NCI-H1092 treated with DMSO at 0.1 percent for 48 hours (cell line): ENCODE measurements at places on chromosomes 3 and 15.

DNA sequence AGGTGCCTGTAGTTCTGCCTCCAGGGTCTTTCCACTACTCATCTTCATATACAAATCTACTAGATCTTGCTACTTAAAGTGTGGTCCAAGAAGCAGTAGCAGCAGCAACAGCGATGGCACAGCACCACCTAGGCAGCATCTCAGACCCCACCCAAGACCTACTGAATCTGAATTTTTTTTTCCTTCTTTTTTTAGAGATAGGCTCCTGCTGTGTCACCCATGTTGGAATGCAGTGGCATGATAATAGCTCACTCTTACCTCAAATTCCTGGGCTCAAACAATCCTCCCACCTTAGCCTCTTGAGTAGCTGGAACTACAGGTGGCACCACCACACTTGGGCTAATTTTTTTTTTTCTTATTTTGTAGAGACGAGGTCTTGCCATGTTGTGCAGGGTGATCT, 346.7 kb upstream of the TGFBR2 start:
- peak; percentile 62 for DNase-seq

GRCh38 chr3:143002727-143003126, 1.4 kb downstream of the U2SURP start:
- no peak for DNase-seq

GRCh38 chr15:74275957-74276356, 39.8 kb downstream of the CCDC33 start:
- DNase-seq: no peak

- DNase-seq: peak; percentile 63
Observed at GRCh38 chr3:186259612-186260383, 102.2 kb downstream of the DGKG start.

GRCh38 chr3:137325170-137325569, 367.4 kb downstream of the IL20RB start:
- no peak for DNase-seq

DNA sequence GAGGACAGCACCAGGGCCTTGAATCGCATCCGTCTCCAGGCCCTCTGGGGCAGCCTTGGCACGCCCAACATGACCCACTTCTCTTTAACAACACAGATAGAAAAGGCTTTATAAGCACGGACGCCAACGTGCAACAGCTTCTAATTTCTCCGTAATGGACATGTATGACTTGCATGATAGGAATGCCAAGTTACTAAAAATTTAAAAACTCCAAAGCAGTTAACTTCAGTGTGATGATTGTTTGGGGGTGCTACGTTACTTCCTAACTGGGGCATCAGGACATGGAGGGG, 30.9 kb upstream of the SNRPA1 start:
- DNase-seq: no peak

- DNase-seq: no peak
Observed at GRCh38 chr3:126570103-126570541, 11.4 kb upstream of the C3orf22 start.

GRCh38 chr15:27583651-27584050, 515.5 kb downstream of the OCA2 start:
- DNase-seq: no peak

- DNase-seq: no peak
Observed at GRCh38 chr3:132593241-132593946, 3.7 kb upstream of the ACKR4 start.

DNA sequence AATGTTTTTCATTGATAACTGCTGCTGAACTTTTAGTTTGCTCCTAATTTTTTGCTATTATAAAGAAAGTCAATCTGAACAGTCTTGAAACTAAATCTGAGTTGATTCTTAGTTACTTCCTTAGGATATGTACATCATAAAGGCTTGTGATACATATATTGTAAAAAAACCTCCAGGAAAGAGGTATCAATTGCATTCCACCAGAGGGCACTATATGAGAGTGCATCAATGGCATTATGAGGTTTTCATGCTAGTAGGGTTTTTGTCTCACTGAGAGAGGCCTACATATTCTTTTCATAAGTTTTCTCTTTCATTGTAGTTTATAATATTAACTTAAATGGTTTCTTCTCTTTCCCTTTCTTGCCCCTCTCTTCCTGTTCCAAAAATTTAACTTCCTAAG, 46.9 kb downstream of the PIK3R4 start:
- no peak for DNase-seq

DNA sequence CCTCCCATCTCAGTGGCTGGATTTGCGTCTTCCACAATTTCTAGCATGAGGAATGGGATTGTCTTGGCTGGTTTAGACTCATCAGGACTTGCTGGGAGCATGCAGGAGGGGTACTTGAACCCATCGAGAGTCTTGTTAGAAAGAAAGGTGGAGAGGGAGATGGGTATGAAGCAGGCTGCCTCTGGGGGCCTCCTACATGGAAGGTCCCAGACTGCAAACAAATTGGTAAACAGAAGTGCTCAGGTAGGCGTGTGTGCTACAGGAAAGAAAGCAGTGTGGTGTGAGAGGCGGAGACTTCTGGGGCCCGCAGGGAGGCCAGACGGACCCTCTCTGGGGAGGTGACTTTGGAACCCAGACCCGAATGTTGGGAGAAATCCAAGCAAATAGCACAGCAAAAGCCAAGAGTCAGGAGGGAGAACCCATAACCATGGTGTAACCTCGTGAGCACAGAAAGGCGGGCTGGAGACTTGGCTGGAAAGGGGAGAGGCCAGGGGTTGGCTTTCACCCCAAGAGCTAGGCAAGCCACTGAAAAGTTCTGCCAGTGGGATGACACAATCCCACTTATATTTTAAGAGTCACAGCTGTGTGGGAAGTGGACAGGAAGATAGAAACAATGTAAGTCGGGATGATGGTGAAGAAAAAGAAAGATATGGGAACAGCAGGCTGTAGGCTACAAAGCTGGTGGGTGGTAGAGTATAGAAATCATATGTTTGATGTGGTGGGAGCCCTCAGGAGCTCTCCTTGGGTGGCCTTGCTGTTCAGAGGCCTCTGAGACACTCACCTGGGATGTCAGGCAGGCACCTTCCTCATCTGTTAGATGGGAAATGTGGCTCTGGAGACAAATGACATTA, 130.1 kb upstream of the PRR20G start:
- no peak for DNase-seq

DNA sequence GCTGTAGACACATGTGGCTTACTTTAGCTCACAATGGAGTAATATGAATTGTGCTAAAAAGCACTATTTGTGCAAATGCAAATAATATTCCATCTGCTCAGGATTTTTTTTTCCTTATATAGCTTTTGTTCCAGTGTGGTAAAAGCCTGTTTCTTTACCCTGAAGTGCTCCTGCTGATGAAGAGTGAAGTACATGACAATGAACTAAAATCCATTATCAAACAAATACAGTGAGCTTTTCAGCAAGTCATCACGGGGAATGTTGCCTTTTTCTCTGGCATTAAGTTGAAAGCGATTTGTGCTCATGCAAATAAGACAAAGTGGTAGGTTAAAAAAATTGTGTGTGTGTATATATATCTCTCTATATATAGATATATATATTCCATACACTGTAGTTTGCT, 28.6 kb upstream of the CCDC39 start:
- peak; percentile 47 for DNase-seq

DNA sequence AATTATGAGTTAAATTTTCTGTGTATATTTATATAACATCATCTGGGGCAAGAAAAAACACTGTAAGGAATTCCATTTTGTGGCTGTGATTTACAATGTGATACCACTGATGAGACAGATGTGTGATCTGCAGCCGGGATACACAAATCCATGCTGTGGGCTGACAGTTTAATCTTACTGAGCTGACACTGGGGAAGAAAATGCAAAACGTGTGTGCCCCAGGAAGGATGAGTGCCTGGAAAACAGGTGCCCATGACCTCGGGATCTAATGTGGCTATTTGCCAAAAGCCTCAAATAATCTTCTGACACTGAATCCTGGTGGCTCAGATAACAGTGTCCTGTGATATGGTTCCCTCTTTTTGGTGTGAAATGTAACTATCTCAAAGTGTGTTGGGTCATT, 10.5 kb downstream of the MYRIP start:
- no peak for DNase-seq

GRCh38 chr3:6088433-6088832, 772.5 kb upstream of the GRM7 start:
- no peak for DNase-seq

- DNase-seq: no peak
Observed at GRCh38 chr3:165347526-165347925, 151.3 kb upstream of the SLITRK3 start.

- no peak for DNase-seq
Observed at GRCh38 chr3:153370680-153371079, 208.7 kb downstream of the RAP2B start.

GRCh38 chr3:160163229-160163878, 61.9 kb upstream of the C3orf80 start:
- peak; percentile 34 for DNase-seq

DNA sequence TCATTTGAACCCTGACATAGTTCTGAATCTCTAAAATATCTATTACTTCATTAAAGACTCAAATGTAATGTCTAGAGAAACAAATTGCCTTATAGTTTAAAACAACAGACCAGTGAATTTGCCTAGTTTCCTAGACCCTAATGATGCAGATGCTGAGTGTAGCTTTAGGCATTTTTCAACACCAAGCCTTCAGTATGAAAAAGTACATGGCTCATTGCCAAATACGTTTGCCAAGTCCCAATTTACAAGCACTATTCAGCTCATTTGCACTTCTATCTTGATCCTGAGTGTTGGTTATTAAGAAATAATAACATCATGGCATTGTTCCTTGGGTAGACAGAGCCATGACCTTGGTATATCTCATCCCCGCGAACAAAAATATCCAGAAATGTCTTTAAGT, 46.8 kb downstream of the EOMES start:
- DNase-seq: no peak

- no peak for DNase-seq
Observed at GRCh38 chr3:152745646-152746045, 89.3 kb upstream of the P2RY1 start.

- DNase-seq: no peak
Observed at GRCh38 chr3:28316226-28316625, 32.3 kb upstream of the ZCWPW2 start.

DNA sequence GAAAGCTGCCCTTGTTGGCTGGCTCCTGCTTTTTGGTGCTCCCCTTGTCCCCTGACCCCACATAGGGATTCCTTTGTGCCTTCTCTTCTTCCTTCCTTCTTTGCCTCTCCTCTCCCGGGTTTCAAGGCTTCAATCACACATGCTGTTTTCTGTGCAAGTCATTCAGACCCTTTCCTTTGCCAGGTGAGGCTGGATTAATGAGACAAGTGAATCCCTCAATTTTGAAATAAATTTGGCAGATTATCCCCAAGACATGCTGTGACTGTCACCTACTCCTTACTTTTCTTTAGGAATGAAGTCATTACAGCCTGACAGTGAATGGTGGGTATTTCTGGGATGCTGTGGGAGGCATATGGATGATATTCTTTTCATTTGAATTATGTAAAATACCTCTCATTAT, 259.0 kb upstream of the RGMA start:
- DNase-seq: no peak

- no peak for DNase-seq
Observed at GRCh38 chr15:54462511-54462913, 484.3 kb downstream of the UNC13C start.

DNA sequence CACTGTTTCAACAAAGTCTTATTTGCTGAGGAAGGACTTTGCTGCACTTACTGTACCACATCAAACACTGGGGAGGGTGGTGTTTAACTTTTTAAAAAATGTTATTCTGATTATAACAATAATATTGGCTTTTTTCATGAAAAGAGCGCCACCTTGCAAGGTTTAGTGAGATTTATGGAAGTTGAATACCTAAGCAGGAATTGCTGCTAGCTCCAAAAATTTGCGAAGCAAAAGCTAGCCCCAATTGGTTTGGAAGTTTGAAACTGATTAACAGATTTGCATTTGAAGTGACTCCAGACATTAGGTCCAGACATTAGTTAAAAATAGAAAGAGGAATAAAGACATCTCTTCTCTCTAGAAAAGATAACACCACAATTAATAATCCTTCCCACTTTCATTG, 6.7 kb downstream of the ZIC1 start:
- DNase-seq: no peak

DNA sequence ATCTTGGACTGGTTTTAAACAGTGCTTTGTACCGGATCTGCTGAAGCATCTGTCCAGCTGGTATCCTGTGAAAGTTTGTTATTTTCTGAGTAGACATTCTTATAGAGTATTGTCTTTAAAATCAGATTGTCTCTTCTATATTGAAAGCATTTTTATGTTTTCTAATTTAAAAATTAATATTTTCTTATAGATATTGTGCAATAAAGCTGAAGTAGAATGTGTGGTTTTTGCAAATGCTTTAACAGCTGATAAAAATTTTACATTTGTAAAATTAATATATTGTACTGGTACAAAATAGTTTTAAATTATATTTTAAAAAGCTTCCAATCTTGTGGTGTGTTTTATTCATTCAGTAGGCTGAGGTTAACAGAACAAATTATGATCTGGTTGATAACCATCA, 31.9 kb downstream of the SGO1 start:
- no peak for DNase-seq

- no peak for DNase-seq
Observed at GRCh38 chr3:100825574-100825973, 116.3 kb downstream of the TFG start.

- no peak for DNase-seq
Observed at GRCh38 chr3:52120556-52121463, 33.4 kb downstream of the POC1A start.

- no peak for DNase-seq
Observed at GRCh38 chr3:153291059-153291685, 129.1 kb downstream of the RAP2B start.

GRCh38 chr3:148790370-148790769, 37.2 kb upstream of the CPB1 start:
- no peak for DNase-seq

GRCh38 chr3:73292220-73292619, 230.8 kb downstream of the EBLN2 start:
- peak; percentile 40 for DNase-seq

DNA sequence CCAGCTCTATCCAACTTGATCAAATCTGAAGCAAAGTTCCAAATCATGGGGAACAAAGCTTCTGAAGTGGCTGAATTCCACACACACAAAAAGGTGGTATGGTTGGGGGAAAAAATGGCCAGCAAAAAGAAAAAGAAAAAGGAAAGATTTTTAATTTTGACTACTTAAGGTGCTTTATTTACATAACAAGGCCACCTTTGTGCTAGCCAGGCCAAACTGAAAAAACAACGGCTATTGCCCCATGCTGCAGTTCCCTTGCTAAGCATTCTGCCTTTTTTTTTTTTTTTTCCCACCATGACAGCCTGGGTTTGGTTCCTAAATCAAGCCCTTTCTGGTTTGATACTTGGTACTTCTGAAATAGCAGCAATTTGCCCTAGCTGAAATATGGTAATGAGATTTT, 66.5 kb upstream of the DAZL start:
- DNase-seq: no peak

DNA sequence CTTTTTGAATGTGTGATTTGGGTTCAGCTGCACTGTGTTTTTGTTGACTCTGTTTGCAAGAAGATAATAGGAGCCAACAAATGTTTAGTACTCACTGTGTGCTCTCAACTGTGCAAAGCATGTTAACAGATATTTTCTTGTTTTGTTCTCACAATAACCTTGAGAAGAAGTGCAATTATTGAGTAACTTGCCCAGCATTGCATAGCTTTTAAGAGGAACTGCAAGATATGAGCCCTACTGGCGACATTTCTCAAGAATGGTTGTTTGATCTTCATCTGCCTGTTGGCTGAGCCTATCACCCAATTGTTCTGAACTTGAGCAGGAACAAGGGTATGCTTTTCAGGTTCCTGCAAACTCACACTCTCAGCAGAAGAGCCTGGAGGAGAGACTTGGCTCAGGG, 43.4 kb upstream of the AGBL1 start:
- no peak for DNase-seq

- DNase-seq: no peak
Observed at GRCh38 chr15:98651581-98652220, 3.4 kb downstream of the IGF1R start.
